ENCODE measurements at places on chromosomes 13 and 19. TPM values are rescaled to one million over a fixed set of nuclear protein-coding genes. Genes with fewer than 3 reads are reported as not detected.

The ARHGAP33 gene
- 11.0 TPM for polyA plus RNA-seq

The LCP1 gene
- polyA plus RNA-seq, result 12.2 TPM

The LILRA1 gene
- polyA plus RNA-seq, result 0.51 TPM

The ATP12A gene
- 17.9 TPM for polyA plus RNA-seq

The SBK2 gene
- polyA plus RNA-seq, result 0.50 TPM

The ZNF14 gene
- 17.0 TPM for polyA plus RNA-seq

DNA sequence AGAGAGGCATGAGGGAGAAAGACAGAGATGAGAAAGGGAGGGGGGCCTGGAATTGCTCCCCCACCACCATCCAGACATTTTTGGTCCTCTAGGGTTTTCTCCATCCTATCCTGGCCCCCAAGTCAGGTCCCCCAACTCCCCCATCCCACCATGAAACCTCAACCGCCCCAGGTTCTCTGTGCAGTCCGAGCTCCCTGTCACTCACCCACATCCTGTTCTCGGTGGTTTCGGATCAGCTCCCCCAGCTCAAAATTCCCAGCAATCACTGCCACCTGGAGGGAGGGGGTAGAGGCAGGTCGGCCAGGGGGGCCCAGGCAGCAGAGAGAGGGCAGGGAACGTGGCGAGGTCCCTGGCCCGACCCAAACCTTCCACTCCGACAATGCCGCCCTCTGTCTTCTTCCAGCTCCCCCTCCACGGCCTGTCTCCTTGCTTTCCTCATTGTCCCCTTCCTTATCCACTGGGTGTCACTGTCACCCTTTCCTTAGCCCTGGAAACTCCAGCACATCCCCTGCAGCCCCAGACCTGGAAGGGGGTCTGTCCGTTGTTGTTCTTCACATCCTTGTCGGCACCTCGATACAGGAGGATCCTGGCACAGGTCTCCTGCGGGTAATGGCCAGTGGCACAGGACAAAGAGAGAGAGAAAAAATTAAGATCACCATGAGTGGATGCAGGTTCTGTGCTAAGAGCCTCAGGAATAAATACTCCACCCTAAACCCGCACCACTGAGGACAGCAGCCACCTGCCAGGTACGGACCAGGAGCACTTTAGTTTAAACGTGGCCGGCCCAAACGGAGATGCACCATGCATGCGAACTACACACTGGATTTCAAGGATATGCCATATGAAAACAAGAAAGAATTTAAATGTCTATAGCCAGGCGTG, 15.4 kb downstream of the SHANK1 start:
- DNase-seq, result no peak

DNA sequence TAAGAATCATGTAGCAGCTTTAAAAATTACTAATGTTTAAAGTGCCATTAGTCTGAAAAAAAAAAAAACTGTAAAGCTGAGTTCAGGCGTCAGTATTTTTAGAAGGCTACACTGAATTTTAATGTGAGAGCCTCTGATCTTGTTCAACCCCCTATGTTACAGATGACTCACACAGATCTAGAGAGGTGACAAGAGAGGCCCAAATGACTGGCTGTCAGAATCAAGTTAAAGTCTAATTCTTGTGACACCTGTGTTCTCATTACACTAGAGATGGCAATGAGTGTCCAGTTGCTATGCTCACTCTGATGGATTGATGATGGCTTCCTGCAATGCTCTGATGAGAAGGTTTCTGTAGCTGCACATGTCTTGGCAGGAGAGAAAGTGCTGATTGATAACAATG, 203.5 kb upstream of the OBI1 start:
- DNase-seq, result no peak

- DNase-seq, result peak; percentile 59
Observed at GRCh38 chr13:111202745-111203144, 87.6 kb downstream of the ARHGEF7 start.

- no peak for DNase-seq
Observed at GRCh38 chr13:98307463-98308085, 130.5 kb upstream of the RNF113B start.

GRCh38 chr19:35742121-35742724, at the start of gene IGFLR1:
Gene IGFLR1 (minus strand): TSS chr19:35742452. CDS start chr19:35741180, 1,272 bp downstream.
- no peak for DNase-seq

DNA sequence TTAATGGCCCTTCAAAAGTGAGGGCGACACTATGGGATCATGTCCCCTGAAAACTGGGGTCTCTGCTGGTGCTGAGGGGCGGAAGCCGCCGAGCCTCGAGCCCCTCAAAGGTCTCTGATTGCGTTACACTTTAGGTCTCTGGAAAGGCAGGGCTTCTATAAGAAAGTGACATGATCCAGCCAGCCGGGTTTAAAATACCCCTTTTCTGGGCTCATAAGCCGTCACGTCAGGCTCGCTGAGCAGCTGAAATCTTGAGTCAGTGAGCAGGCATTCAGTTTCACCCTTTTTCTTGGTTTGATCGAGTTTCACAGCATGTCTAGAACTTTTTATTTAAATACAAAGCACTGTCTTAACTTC, 600 bp upstream of the HMGB1 start:
- no peak for DNase-seq

GRCh38 chr13:70189981-70190380, 81.7 kb upstream of the KLHL1 start:
- no peak for DNase-seq

DNA sequence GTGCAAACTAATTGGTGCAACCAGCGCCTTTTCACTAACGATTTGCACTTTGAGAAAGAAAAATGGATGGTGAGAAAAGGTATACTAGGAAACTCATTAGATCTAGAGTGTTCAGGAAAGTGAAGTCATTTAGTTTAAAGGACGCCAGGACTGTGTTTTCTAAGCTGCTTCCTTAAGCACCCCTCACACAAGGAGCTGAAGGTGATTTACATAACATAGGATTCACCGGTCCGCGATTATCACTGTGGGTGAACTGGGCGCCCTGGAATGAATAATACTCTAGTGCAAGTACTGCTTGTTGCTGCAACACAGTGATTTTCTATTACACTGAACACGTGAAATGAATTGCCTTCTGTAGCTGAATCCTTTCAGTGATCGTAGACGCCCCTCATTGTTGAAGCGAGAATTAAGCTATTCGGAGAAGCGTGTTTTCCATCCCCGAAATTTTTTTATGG, 2.6 kb upstream of the MAB21L1 start:
- peak; percentile 18 for DNase-seq

DNA sequence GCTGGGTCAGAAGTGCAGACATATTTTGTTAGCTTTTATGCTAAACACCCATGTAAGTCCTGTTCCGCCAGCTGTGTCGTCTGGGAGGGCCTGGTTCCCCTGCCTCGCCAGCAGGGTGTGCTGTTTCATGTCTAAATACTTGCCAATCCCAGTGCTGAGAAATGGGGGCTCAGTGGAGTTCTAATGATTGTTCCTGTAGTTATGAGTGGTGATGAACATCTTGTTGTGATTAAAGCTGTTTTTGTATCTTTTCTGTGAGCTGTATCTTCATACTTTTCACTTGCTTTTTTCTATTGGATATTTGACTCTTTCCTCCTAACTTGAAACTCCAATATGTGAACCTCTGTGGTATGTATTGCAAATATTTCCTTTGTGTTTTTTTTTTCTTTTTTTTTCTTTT, 32.7 kb downstream of the KDM4B start:
- DNase-seq, result no peak

GRCh38 chr19:11535792-11536595, 2.7 kb upstream of the CNN1 start:
- no peak for DNase-seq

DNA sequence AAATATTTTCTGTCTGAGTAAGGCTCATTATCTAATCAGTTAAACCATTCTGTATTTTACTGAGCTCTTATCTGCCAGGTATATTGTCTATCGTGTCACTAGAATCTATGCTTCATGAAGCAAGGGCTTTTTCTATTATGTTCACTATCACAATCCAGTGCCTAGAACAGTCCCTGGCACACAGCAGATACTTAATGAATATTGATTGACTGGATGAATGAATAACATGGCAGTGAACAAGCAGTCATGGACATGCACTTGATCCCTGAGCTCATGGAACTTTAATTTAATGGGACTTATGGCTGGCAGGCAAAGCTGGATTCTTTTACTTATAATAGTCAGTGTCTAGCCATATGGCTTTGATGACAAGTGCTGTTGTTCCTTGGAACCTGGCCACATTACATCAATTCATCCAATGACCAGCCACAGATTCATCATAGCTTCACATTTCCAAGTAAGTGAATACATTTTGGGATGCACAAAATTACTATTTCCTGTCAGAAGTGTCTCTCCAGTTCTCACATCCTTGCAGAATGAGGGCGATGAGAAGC, 214.8 kb downstream of the COG6 start:
- DNase-seq, result no peak

- no peak for DNase-seq
Observed at GRCh38 chr13:34638897-34639296, 303.2 kb upstream of the NBEA start.

- no peak for DNase-seq
Observed at GRCh38 chr13:111217641-111218040, 102.5 kb downstream of the ARHGEF7 start.

GRCh38 chr19:48624791-48625723, 5.8 kb downstream of the SPHK2 start:
- DNase-seq, result no peak

GRCh38 chr13:94758436-94758960, 46.2 kb upstream of the SOX21 start:
- no peak for DNase-seq
